Activated CD8-positive, alpha-beta memory T cell treated with anti-CD3 and anti-CD28 coated beads for 48 hours (primary cell): ENCODE measurements at places on chromosomes 4 and X.

- DNase-seq: no peak
Observed at GRCh38 chrX:39767446-39767845, 330.3 kb downstream of the BCOR start.

DNA sequence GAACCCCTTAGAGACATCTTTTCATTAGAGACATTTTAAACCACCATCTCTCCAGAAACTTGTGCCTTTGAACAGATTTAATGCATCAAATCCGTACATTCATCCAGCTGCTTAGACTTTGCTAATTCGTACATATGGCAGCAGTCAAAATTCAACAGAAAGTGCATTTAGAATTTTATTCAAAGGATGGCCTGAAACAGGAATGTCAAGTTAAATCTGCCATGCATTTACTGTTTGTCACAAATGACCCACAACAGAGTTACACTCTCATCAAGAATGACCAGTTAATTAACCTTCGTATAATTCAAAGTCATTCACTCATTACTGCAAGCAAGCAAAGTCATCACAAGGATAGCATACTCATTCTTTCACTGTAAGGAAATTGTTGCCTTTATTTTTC, 284.3 kb downstream of the SLC7A11 start:
- no peak for DNase-seq

- DNase-seq: no peak
Observed at GRCh38 chrX:154138857-154139256, 5.2 kb upstream of the OPN1LW start.

DNA sequence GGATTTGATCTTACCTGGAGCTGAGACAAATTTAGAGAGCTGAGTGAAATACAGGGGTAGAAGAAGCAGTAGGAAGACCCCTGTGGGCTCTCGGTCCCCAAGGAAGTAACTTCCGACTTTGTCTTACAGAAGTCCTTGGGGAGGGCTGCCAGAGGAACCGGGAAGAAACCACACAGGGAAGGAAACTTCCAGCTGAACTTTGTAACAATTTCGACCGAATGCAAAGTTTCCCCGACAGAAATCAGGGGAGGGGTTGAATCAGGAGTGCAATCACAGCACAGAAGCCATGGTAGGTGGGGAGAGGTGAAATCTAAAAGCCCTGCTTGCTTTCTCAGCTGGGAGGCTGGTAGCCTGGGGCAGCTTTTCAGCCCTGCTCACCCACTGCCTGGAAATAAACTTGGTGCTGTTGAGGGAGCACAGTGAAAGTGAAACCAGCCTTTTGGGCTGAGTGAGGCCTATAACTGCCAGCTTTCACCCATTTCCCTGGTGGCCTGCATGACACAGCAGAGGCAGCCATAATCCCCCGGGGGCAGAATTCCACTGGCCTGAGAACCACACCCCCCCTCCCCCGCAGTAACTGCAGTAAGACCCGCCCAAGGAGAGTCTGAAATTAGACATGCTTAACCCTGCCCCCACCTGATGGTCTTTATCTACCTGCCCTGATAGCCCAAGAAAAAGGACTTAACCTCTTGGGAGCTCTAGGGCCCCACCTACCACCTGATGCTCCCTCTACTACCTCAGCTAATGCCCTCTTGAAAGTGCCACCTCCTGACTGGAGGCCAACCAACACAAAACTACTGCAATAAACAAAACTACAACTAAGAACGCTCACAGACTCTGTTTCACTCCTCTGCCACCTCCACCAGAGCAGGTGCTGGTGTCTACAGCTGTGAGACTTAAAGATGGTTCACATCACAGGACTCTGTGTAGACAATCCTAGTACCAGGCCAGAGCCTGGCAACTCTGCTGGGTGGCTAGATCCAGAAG, 248.2 kb downstream of the PARM1 start:
- DNase-seq: no peak

- no peak for DNase-seq
Observed at GRCh38 chr4:7979652-7979968, 39.9 kb upstream of the AFAP1 start.

- no peak for DNase-seq
Observed at GRCh38 chr4:2932321-2932950, 30.8 kb downstream of the NOP14 start.

GRCh38 chr4:28211676-28212470, 1351.2 kb downstream of the STIM2 start:
- DNase-seq: no peak

DNA sequence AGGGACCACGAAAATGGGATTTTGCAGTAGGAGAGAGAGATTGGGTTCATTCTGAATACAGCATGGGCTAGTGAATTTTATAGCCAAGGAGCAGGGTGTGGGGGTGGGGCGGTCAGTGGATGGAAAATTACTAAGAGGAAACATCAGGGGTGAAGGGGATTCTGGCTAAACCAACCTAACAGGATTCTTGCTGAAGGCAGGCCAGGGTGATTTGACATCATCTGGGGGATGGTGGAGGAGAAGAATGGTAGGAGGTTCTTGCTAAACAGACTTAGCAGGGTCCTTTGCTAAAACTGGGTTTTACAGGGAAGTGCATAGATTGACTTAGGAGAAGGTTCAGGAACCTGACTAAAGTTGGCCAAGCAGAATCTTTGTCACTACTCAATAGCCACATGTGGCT, 91.9 kb downstream of the DNAAF6 start:
- no peak for DNase-seq

DNA sequence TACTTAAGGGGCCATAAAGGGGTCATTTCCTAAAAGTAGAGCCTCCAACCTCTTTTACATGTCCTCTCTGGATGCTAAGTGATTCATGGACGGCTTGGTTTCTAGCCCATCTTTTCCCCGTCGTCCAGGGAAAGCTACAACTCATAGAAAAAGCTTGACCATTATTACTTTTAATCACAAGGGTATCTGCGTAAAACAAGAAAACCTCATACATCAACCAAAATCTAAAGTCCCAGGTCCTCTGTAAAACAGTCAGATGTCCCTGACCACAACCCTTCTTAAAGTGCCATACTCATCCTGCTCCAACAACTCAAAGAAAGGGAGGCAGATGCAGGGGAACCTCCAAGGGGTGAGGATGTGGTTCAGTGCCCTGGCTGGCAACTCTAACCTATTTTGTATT, 29.6 kb downstream of the ADGRA3 start:
- DNase-seq: no peak

DNA sequence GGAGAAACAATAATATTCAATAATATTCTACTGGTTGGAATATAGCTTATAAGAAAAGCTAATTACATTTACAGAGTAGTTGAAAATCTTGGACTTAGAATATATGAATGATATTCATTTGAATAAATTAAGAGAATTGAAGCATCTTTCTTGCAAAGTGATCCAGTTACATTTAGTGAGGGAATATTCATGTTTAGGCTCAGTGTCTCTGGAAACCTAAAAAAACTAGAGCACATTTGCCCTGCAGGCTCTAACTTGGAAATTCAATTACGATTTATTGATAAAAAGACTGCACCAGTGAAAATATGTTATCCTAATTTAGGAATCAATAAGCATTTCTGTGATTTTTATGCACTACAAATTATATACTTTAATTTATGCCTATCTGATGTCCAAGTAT, 58.3 kb upstream of the RAP1GDS1 start:
- no peak for DNase-seq

GRCh38 chr4:152281211-152281610, 254.7 kb downstream of the FBXW7 start:
- no peak for DNase-seq

DNA sequence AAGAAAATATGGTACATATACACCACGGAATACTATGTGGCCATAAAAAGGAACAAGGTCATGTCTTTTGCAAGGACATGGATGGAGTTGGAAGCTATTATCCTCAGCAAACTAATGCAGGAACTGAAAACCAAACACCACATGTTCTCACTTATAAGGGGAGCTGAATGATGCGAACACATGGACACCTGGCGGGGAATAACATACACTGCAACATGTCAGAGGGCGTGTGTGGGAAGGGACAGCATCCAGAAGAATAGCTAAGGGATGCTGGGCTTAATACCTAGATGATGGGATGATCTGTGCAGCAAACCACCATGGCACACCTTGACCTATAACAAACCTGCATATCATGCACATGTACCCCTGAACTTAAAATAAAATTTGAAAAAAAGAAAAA, 19.5 kb upstream of the CNKSR2 start:
- DNase-seq: no peak

GRCh38 chrX:133741303-133741702, 244.1 kb downstream of the GPC3 start:
- no peak for DNase-seq

DNA sequence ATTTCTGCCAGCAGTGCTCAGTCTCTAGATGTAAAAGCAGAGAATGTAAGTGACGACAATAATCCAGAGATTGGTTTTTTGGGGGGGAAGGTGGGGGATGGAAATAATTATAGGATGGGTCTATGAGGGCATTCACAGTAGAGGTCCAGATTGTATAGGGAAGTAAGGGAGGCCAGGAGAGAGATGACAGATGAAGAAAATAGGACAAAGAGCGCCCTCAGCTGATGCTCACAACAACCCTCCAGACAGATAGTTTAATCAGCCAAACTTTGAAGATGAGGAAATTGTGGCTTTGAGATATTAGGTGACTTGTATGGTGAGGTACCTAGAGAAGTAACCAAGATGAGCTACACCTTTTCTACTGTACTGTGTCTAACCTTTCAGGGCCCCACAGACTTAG, 137.9 kb downstream of the MAGEB17 start:
- DNase-seq: no peak

GRCh38 chrX:130171446-130172126, at the start of gene RAB33A:
Gene RAB33A (plus strand): TSS chrX:130171962. CDS start chrX:130172063, 101 bp downstream.
- DNase-seq: no peak

GRCh38 chr4:145720656-145721055, 40.7 kb downstream of the C4orf51 start:
- DNase-seq: no peak

DNA sequence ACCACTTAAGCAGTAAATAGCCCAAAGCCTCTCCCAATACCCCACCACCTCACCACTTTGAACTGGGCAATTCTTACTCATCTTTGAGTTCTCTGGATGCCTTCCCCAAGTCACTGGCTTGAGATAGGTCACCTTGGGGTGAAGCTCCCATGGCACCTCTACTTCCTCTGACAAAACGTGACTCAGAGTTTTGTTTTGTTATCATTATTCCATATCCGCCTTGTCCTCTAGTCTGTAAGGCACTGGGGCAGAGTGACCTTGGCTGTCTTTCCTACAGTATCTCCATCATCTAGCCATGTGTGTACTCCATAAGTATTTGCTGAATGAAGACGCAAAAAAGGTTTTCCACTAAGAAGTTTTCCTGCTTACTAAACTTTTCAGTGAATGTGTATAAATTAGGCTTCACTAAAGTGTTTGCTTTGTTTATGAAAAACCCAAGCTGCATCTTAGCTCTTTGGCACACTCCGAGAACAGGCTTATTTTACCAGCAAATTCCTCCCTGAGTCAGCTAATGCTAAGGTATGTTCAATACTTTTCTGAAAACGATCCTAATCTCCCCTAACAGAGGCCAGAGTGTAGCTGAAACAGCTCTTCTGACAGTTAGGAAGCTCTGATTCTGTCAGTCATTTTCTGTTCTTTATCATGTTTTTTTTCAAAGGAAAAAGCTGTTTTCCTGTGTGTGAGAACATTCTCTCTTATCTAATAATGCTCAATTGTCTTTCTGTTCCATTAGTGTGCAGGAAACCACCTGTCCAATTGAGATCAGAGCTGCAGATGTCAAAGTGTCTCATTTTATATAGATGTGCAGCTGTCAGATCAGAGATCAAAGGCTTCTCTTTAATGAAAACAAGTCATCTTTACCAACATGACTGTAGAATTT, 30.2 kb upstream of the TSPAN5 start:
- DNase-seq: no peak

GRCh38 chr4:104879367-104879766, 267.3 kb upstream of the TET2 start:
- DNase-seq: no peak

GRCh38 chr4:48343551-48343950, 2.2 kb downstream of the SLAIN2 start:
- DNase-seq: no peak

DNA sequence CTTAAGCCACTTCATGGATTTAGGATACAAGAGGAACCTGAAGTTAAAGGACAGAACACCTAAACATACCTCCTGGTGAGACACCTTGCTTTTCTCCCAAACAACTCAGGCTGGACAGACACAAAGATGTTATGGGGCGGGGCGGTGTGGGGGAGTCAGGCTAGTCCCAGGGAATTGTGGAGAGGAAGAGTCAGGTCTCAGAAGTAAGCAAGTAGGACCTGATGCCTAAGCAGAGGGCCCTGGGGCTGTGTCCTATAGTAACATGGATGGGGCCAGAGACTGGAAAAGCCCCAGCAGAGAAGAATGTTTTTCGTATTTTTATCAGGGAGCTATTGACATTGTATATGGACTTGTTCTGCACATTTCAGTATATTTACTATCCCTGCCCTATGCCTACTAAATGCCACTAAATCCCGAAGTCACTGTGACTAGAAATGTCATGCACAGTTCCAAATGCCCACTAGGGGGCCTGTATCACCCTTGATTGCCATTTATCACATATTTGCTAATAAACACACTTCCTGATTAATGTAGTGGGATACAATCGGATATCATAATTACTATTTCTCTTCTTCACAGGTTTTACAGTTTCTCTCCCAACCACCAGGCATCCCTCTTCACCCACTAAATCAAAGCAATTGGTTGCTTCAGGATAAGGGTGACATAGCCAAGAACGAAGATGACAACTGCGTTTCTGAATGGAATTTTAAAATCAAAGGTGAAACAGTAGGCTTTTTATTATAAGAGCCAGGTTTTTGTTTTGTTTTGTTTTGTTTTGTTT, 23.8 kb upstream of the ARHGAP10 start:
- DNase-seq: no peak

DNA sequence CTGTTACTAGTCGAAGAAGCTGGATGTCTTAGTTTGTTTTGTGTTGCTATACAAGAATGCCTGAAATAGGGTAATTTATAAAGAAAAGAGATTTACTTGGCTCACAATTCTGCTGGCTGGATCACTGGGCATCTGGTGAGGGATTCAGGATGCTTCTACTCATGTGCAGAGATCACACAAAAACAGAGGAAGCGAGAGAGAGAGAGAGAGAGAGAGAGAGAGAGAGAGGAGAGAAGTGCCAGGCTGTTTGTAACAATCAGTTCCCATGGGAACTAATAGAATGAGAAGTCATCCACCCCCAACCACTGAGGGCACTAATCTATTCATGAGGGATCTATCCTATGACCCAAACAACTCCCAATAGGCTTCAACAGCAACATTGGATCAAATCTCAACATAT, 66.2 kb upstream of the FAM9A start:
- DNase-seq: no peak

GRCh38 chrX:111874241-111874640, 1.7 kb upstream of the TRPC5OS start:
- DNase-seq: no peak

- no peak for DNase-seq
Observed at GRCh38 chr4:6355052-6355451, 85.4 kb downstream of the WFS1 start.
